ENCODE measurements at places on chromosomes 1 and 21. TPM values are rescaled to one million over a fixed set of nuclear protein-coding genes. Genes with fewer than 3 reads are reported as not detected.
A peak's percentile ranks its signal among the peaks of the same experiment; 100 is the strongest.

Gene FUBP1
- 186 TPM for total RNA-seq

DNA sequence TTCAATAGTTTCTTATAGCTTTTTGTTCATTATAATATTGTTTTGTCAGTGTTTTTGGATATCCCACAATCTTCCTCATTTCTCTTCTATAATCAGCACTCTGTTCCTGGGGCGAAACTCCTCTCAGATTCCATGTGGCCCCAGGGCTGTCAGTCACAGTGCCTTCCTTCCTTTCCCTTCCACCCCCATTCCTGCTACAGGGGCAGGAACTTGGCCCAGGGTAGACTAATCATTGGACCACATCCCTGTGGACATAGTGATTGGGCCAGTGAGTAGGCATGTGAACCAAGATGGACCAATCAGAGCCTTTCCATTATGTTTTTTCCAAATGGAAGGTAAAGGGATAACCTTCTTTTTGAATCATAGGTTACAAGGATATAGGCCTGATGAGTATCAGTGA is 78.3 kb downstream of the PGM1 start:
- peaks cover 6% of the 10 kb centered on the region for H3K4me1 ChIP-seq
- H3K36me3 ChIP-seq, result no peaks in the 10 kb centered on the region
- no peak overlapping the region for H3K4me3 ChIP-seq
- H3K27me3 ChIP-seq, result no peaks in the 10 kb centered on the region

- peaks cover 6% of the 10 kb centered on the region for H3K36me3 ChIP-seq
- DNase-seq, result no peak
- H3K27ac ChIP-seq, result no peak overlapping the region
- H3K27me3 ChIP-seq, result no peaks in the 10 kb centered on the region
These were observed 21.4 kb downstream of the PER3 start for GRCh38 chr1:7805460-7805859.

GRCh38 chr1:213303286-213303685 is 252.2 kb downstream of the RPS6KC1 start:
- H3K27ac ChIP-seq, result no peak overlapping the region
- peak; percentile 31 for DNase-seq
- no peak overlapping the region for H3K4me3 ChIP-seq
- H3K36me3 ChIP-seq, result no peaks in the 10 kb centered on the region

DNA sequence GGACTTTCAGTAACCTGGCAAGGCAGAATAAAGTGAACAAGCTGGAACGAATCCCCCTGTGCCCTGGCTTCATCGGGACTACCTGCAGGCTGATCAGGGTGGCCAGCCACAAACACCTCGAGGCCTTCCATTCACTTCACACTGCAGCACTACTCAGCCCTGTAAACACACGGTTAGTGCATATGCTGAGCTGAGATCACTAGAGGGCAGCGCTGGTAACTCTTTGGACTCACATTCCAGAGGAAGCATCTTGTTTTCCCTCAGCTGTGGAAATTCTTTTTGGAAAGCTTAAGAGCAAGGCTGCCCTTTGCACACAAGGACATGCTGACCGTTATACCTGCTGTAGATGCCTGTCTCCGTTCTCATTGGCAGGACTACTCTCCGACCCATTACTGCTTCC is 32.1 kb downstream of the PCSK9 start:
- H3K4me1 ChIP-seq, result peaks cover 9% of the 10 kb centered on the region
- H3K4me3 ChIP-seq, result no peak overlapping the region
- no peaks in the 10 kb centered on the region for H3K27me3 ChIP-seq
- DNase-seq, result no peak

Gene OPRD1
- total RNA-seq, result not detected

DNA sequence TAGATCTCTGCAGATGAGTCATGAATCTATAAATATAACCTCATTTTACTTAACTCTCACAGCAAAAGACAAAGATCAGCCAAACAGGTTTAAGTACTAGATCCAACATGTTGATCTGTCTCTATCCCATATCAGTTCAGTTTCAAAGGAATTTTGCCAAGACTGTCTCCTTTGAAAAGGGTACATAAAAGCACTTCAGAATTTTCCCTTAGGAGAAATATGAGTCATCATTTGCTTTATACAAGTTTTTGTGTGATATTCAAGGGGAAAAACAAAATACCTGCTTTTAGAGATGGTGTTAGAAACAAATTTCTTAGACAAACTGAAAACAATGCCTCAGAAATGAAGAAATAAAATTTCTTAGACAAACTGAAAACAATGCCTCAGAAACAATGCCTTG is 73.5 kb upstream of the LRRC7 start:
- H3K4me1 ChIP-seq, result no peaks in the 10 kb centered on the region
- no peak overlapping the region for H3K4me3 ChIP-seq
- DNase-seq, result no peak
- no peaks in the 10 kb centered on the region for H3K27me3 ChIP-seq
- no peak overlapping the region for H3K27ac ChIP-seq
- no peaks in the 10 kb centered on the region for H3K36me3 ChIP-seq

- H3K4me3 ChIP-seq, result no peak overlapping the region
- no peak overlapping the region for H3K27ac ChIP-seq
- H3K27me3 ChIP-seq, result no peaks in the 10 kb centered on the region
- no peaks in the 10 kb centered on the region for H3K4me1 ChIP-seq
These were observed 74.0 kb upstream of the LRRC53 start for GRCh38 chr1:74586253-74586897.

GRCh38 chr21:37249112-37249904 is 17.8 kb downstream of the VPS26C start:
- H3K4me1 ChIP-seq, result no peaks in the 10 kb centered on the region
- H3K36me3 ChIP-seq, result no peaks in the 10 kb centered on the region
- no peaks in the 10 kb centered on the region for H3K27me3 ChIP-seq
- no peak for DNase-seq
- H3K4me3 ChIP-seq, result no peak overlapping the region

DNA sequence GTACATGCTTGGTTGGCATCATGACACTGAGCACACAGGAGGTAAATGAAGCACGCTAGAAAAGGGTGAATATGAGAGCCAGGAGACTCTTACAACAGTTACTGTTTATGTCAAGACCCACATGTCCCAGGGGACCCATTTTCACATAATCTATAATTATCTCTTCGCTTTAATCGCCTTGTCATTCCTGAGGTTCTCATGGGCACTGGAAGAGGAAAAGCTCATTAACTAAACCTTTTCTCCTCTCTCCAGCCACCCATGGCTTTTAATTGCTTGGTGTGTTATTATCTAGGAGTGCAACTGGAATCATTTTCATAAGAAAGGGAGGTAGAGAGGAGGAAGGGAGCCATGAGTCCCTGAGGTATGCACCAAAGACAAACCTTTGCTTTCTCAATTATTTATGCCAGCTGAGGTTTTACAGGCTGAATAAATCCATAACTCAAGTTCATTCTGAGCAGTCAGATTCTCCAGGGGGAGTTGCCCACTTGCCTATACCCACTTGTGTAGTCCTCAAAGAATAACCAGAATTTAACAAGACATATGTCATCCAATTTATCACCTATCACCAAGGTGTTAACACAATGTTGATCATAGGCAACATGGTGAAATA is 77.4 kb downstream of the ACBD6 start:
- H3K27me3 ChIP-seq, result no peaks in the 10 kb centered on the region
- no peaks in the 10 kb centered on the region for H3K4me1 ChIP-seq
- H3K36me3 ChIP-seq, result no peaks in the 10 kb centered on the region
- DNase-seq, result no peak
- H3K27ac ChIP-seq, result no peak overlapping the region

Measured in breast epithelium (tissue), 4 donors.